ENCODE measurements at places on chromosomes 12 and 14.

DNA sequence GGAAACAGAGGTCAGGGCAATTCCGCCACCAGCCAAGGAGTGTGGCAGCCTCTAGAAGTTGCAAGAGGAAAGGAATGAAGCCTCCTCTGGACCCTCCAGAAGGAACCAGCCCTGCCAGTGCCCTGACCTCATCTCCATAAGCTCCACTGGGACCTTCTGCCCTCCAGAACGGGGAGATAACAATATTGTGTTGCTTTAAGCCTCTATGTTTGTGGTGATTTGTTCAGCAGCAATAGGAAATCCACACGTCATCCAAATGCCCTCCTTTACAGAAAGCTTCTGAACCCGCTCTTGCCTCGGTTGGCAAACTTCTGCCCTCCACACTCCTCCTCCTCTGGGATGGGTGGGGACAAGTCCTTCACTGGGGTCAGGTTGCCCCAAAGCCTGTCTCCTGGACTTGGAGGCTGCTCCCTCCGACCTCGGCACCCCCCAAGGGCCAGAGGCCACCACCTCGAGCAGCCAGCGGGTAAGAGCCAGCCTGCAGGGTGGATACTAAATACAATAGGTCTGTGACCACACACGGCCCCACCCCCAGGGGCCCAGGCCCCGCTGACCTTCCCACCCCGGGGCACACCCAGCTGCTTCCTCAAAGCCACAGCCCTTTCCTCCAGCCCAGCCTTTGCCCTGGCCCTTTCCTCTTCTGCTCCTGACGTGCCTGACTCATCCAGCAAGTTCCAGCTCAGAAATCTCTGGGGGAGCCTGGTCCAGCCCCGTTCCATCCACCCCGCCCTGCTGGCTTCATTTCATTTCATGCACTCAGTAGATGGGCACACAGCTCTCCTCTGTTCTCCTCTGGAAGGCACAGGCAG is 58.7 kb upstream of the NCOR2 start:
- DNase-seq = no peak

DNA sequence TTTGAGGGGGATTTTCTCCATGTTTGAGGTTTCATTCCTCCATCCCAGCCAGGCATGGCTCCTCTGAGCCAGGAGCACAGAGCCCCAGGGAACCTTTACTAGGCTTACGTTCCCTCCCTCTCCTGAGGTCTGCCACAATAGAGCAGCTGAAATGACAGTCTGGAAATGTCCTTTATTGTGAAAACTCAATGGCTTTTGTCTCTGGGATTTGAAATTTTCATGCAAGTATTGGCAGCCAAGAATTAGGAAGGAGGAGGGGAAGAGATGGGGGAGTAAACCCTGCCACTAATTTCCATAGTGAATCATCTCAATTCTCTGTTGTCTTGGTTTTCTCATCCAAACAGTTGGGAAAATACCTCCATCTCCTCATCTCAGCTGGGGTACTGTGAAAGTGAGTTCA is 2.6 kb upstream of the PLEKHG3 start:
- no peak for DNase-seq

DNA sequence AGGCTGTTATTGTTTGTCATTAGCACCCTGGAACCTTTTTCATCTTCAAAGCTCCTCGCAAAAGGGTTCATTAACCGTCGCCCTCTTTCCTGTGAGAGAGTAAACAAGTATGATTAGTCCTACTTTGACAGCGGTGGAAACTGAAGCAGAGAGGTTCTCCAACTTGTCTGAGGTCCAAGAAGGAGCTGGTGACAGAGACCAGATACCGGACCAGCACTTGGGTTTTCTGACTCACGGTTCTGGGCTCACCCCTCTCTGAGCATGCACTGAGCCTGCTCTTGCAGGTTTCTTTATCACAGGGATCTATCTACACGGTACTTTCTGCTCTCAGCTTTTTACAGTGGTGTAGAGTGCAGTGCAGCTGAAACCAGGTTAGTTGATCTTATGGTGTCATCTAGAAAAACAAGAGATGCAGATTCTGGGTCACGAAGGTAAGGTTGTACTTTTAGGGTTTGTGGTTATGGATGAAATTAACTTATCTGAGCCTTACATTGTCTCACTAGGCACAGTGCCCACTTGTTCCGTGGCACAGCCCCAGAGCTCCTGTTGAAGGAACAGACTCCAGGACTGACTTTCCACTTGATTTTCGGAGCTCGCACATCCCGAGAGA is 62.1 kb downstream of the PPP2R5C start:
- no peak for DNase-seq

GRCh38 chr12:110739894-110740293 is 2.8 kb downstream of the PPP1CC start:
- no peak for DNase-seq

GRCh38 chr14:69574263-69574953 is at the start of gene CCDC177:
CCDC177 (minus strand) TSS chr14:69574871; CDS start chr14:69573622, 1,249 bp downstream.
- DNase-seq = peak; percentile 62

DNA sequence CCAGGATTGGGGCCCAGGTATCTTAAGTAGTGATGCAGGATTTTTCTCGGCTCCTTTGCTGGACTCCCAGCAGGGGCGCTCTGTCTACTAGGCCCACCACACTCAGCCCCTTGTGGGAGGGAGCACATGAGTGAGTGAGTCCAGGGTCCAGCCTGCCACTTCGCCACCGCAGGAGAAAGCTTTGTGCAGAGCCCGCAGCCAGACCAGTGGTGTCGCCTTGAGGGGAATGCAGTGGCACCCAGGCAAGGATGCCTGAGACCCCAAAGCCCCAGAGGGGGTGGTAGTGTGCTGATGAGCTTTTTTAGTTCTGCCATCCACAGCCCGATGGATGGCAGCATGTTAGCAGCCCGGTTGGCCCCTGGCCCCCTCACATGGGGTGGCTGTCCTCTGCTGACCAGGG is 5.4 kb upstream of the MRPS35 start:
- DNase-seq = no peak

DNA sequence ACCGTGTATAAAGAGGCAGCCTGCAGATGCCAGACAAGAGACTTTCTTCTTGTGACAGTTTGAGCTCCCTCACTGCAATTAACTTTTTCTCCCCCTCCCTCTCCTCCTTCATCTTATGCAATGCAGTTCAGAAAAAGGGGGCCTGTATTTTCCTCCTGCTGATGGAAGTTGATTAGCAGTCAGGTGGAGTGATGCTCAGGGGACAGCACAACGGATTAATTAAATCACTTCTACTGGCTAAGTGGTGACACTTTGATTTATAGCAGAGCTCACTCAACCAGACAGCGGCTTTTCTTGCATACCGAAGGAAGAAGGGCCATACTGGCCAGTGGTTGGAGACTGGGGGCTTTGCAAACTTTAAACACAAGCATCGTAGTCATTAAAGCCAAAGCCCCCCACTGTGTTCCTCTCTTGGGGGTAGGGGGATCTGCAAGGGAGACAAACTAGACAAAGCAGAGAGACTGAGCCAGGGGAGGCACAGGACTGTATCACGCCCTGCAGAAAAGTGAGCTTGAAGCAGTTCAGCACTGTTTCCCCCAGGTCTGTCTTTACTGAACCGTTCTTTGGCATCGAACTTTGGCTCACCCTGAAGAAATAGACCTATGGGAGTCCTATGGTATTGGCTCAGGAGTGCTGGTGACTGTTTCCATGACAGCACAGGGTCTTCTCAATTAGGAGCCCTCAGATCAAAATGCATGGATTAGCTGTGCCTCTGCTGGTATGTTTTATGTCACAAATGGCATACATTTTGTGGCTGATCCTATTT is 47.7 kb downstream of the SPRING1 start:
- DNase-seq = no peak

GRCh38 chr14:42671636-42672035 is 1065.0 kb downstream of the LRFN5 start:
- no peak for DNase-seq

DNA sequence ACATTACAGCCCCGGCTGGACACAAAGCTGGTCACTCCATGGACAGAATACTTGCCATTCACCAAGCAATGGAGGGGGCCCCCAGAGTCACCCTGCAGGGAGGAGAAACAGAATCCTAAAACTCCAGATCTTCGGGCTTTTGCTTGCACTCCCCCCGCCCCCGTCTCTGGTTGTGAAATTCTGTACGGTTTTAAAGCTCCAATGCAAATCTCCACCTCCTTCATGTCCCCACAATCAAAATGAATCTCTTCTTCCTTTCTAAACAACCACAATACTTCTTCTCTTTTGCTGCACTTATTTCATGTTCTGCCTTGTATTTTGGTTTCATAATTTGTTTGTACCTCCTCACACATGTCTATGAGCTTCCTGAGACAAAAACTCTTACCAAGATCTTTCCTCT is 5.8 kb upstream of the BIN2 start:
- DNase-seq = no peak

DNA sequence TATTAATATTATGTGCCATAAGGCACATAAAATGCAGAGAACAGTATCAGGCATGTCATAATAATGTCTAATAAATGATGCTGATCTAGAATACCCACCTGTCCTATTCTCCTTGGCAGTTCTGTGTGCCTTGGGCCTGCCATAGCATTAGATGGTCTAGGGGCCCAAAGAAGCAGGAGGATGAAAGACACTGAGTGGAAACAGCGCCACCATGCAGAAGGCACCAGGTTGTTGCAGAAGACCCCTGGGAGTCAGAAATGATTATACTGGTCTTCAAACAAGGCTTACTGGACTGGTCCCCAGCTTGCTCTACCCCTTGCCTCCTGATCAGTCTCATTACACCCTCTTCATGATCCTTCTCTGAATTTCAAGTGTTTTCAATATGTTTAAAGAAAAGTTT is 353.3 kb downstream of the GRIN2B start:
- DNase-seq = no peak
